ENCODE measurements at places on chromosomes 7 and 10.

- no peak for DNase-seq
Measured at GRCh38 chr10:108598320-108598695, 1325.0 kb downstream of the XPNPEP1 start.

DNA sequence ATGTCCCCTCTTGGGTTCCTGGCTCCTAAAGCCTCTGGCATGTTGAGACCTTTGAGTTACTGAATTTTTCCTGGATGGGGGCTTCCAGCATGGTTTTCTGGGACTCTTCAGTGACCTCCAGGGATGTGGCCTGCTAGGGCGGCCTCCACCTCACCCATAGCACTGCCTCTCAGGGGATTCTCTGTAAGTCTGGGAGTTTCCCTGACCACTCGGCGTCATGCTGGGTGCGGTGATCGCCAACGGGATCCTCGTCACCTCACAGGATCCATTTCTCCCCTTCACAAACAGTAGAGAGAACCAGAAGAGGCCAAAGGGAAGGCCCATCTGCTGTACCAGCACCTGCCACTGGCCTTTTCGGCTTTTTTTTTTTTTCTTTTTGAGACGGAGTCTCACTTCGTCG, 84.3 kb downstream of the NPTX2 start:
- DNase-seq = no peak

GRCh38 chr7:87926581-87927461, 7.2 kb upstream of the ADAM22 start:
- no peak for DNase-seq

DNA sequence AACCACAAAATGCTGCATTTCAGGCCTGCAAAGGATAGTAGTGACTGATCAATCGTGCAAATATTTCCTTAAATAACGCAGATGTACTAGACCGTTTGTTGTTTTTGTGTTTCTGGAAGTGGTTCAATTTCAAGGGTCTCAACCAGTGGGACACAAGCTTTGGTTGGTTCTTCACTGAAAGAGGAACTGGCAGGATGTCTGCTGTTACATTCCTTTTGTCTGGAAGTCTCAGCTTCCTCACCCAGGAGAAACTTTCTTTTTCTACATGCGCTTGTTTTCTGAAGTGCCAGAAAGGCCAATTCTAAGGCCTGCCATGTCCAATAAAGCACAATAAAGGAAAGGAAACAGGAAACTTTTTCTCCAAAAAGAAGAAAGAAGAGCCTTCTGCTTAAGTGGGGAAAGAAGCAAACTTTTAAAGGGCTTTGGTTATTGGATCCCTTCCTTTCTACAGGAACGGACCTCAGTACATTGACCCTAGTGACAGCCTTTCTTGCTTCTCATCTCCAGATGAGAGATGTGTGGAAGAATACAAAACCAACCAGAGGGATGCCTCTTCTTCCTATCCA, 4.1 kb downstream of the DKK1 start:
- DNase-seq = no peak

GRCh38 chr10:21327289-21327993, 198.0 kb downstream of the SKIDA1 start:
- DNase-seq = no peak

- no peak for DNase-seq
Measured at GRCh38 chr7:55588976-55589604, 16.8 kb upstream of the VOPP1 start.

- no peak for DNase-seq
Measured at GRCh38 chr10:45558425-45558824, 114.1 kb downstream of the ZFAND4 start.

DNA sequence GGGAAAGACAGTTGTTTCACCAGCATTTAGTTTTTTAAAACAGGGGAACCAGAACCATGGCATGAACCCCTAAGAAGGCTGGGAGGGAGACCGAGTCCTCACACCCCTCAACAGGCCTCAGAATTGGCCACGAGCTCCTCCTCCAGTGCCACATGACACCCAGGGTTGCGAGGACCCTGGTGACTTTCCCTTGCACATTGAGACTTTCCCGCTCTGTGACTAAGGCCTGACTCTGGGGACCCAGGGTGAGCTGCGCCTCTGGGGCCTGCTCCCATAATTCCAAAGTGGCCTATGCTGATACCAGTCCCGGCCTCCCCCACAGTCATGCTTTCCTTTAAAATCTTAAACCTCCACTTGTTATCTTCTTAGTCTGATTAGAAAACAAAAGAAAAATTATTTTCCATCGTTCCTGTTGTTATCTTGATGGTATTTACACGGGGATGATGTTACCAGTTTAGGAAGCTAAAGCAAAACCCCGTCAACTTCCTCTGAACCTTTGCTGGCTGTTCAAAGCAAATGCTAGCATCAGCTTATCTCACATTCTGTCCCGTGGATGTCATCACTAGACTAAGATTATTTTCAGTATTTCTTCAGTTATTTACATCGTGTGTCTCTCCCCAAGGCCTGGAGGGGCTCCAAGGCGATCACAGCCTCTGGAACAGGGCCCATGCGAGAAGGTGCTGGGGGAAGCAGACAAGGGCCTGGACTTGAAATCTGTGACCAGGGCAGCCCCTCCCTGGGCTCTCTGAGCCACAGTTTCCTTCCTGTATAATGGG, 42.1 kb downstream of the FAM53B start:
- DNase-seq = no peak

DNA sequence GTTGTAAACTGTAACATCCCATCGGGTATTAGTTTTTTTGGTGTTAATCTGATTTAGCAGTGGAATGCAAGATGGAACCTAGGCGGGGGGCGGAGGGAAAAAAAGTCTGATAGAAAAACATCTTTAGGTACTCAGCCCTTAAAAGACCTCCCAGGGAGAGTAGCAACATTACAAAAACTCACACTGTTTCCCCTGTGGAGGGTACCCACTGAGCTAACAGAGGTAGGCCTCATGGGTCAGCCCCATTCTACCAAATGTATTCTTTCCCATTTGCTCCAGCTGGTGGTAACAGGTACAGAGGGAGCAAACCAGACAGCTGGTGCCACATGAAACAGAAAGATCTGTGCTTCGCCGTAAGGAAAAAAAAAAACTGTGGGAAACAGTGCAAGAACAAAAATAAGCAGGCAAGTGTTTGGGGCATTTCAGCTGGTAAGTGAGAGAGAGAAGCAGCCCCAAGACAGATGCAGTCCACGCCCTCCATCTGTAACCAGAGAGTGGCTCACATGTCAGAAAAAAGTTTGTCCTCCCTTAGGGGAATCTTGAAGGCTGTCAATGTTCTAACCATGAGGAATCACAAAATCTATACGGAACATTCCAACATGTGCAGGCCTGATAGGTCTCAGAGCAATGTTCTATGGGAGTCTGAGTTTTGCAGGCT, 65.3 kb downstream of the HOXA1 start:
- DNase-seq = no peak

- DNase-seq = no peak
Measured at GRCh38 chr7:137017221-137017620, 148.8 kb downstream of the CHRM2 start.

DNA sequence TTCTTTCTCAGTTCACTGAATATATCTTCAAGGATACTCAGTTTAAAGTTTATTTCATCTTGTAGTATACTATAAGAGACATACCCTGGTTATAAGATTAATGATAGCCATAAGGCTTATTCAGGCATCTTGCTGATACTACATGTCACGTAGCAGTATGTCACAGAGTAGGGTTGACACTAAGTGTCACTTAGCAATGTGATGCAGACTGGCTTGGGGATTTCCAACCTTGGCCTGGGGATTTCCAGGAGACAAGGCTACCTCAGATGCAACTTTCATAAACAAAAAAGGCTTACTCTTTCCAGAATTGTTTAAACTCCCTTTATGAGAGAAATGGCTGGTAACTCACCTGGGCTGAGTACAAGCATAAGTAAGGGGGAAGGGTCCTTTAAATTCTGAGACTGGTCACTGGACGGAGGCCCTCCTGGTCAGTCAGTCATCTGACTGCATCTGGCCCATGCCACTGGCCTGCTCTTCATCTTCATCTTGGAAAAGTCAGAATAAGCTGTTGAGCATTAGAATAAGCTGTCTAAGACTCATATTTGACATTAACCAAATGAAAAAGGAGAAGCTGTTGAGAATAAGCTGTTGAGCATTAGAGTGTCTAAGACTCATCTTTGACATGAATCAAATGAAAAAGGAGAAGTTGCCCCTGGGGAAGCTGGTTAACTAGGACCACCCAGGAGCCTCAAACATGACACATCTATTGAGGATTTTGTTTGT, 9.5 kb downstream of the SLC13A1 start:
- no peak for DNase-seq

DNA sequence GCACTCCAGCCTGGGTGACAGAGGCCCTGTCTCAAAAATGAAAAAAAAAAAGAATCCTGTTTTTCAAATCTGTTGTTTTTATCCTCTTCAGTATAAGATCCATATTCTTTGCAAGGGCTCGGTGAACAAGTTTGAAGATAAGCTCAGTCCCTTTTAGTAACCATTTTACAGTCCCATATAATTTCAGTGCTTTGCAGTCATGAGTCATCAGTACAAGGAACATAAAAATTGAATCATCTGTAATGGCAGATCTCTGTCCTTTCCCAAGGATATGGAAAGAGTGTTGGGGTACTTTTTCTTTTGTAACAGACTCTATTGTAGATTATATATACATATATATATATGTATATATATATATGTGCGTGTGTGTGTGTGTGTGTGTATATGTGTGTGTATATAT, 52.2 kb upstream of the ZPBP start:
- DNase-seq = no peak

- no peak for DNase-seq
Measured at GRCh38 chr7:139255290-139255689, 24.3 kb downstream of the UBN2 start.

GRCh38 chr10:131240691-131241090, 70.8 kb downstream of the TCERG1L start:
- DNase-seq = no peak

DNA sequence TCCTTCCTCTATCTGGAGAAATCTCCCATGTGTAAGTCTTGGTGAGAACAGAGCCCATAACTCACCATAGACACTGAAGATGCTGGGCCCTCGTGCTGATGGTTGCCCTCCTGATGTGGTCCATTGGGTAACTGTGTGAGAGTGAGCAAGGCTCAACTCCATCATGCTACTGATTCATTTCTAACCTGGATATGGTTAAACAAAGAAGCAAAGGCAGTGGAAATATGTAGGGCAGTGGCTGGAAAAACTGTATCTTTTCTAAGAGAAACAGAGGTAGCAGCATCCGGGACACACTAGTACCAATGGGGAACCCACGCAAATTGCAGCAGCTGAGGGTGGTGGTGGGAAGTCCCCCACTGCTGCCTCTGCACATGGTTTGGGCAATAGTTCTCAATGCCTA, 221.7 kb downstream of the KLF6 start:
- no peak for DNase-seq

- no peak for DNase-seq
Measured at GRCh38 chr10:28874210-28874609, 196.9 kb downstream of the BAMBI start.

DNA sequence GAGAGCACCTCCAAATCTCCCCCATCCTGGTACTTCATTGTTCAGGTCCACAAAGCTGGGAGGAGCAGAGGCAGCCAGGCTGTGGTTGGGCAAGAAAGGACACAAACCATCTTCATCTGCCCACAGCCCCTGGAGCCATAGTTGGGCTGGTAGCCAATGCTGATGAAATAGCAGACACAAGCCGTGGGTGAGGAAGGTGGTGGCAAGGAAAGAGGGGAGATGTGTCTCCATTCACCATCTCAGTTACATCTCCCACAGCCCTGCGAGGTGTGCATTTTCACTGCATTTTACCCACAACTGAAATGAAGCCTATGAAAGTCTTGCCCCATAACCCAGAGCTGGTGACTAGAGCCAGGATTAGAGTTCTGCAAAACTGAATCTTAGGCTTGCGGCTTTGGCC, 35.0 kb downstream of the PIK3AP1 start:
- no peak for DNase-seq

DNA sequence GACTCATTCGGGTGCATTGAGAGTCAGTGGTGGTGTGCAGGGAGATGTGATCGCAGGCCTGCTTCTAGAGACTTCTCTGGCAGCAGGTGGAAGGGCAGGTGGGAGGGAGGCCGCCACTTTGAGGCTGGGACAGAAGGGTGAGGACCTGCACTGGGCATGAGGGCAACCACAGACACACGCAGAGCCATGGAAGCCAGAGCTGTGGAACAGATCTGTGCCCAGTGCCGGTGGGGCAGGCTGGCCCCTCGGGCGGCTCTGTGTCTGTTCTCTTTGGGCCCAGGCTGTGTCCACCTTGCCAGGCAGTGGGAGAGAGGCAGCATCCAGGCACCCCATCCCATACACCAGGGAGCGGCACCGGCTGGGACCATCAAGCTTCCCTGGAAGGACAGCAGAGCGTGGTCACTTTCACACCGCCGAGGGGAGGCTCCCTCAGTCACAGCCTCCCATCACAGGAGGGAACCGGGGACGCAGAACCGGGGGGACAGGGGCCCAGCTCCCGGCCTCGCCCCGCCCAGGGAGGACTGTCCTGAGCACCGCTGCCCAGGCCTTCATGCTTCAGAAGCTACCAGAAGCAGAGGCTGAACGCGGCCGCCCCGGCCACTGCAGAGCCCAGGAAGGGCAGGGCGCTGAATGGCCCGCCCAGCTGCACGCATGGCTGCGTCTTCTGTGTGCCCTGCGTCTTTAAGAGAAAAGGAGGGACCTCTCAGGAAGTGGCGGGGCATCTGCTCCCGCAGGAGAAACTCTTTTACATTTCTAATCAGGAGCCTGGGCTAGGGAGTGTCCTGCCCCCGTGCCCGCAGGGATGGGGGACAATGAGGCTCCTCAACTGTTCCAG, 32.1 kb downstream of the EN2 start:
- DNase-seq = no peak

- DNase-seq = no peak
Measured at GRCh38 chr7:29490094-29490607, 73.5 kb upstream of the PRR15 start.

DNA sequence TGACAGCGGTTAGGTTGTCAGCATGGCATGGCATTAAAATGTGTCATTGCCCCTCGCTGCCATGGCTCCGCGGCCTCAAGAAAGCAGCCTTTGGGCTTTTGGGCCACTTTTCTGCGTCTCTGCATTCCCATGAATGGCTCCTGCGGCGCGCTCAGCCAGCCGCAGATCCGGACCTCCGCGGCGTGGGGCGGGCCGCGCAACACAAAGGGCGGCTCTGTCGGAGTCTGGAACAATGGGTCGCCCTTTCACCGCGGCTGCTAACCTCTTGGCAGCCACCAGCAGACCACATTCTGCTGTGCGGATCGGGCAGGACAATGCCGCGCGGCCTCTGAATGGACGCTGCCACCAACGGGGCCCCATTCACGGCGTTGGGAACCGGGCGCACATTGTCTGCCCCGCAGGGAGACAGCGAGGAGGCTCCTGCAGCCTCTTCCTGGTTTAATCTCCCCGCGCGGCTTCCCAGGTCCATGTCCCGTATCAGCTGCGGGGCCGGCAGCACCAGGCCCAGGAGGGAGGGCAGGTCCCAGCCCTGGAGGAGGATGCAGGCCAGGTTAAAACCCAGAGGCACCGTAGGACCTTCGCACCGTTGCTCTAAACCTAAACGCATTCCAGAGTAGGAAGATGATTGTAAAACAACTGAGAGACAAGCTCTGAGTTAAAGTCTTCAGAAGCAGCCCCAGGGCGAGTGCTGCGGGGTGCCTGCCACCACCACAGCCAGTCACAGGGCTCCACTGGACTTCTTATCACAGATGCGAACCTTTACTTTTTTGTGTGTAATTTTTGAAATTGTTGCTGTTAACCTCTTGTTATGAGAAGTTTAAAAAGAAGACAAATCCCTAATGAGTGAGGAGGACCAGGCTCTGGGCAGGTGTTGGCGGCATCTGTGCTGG, 71.6 kb downstream of the NKX6-2 start:
- DNase-seq = no peak

Data from stimulated activated CD8-positive, alpha-beta memory T cell treated with anti-CD3 and anti-CD28 coated beads, Interleukin-2, amount 100 ng/mL, for 1 hour (primary cell).